ENCODE measurements at places on chromosomes 2 and 18.

- DNase-seq, result no peak
Measured at GRCh38 chr2:200399636-200400035, 93.1 kb downstream of the SPATS2L start.

DNA sequence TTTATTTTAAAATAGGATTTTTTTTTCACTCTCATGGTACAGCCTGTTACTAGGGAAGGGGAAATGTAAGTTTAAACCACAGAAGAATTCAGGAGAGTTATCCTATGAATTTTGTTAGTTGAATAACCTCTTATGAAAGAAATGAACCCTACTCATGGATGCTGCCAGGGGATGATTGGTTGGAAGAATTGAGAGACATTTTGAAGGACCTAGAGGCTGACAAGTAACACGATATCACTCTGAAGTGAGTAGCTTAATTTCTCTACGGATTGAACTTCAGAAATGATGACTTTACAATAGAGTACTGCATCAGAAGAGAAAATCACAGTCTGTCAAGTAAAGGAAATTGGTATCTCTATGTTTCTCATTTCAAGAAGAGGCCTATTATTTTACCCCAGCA lies 1346.2 kb downstream of the SUCLG1 start:
- no peak for DNase-seq

DNA sequence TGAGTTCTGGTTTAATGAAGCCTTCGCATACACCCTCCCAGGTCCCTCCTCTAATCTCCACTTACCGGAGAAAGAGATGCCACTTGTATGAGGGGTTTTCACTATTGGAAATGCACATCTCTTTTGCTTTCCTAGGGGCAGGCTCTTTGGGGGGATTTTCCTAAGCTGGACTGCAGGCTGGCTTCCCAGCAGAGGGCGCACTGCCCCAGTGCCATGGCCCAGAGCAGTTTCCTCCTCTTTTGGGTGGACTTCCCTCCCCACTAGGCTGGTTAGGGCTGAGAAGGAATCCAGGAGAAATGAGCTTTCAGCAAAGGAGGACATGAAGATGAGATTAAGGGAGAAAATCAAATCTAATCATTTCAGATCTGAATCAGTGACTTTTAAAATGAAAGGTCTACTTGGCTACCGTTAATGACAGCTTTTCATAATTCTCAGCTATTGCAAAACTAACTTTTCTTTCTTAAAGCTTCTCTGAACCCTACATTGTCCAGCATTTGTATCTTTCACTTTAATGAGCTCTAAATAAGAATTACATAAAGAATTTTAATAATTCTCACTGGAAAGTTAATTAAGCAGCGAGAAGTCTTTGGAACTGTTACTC lies 784.1 kb upstream of the FANCL start:
- peak; percentile 17 for DNase-seq

DNA sequence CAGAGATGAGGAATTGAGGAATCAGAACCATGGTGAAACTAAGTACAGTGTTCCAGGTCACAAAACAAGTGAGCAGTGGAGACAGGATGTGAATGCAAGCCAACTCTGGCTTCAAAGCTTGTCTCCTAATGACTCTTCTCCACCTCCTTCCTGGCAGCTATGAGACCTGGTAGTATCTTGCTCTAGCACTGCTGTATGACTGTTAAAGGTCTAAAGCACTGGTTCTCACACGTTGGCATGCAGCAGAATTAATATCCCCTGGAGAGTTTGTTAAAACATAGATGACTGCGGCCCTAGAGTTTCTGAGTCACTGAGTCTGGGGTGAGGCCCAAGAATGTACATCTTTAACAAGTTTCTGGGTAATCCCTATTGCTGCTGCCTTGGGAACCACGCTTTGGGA lies 63.3 kb downstream of the SUCLG1 start:
- DNase-seq, result no peak

- DNase-seq, result no peak
Measured at GRCh38 chr2:176130147-176130956, 847 bp downstream of the HOXD8 start.

DNA sequence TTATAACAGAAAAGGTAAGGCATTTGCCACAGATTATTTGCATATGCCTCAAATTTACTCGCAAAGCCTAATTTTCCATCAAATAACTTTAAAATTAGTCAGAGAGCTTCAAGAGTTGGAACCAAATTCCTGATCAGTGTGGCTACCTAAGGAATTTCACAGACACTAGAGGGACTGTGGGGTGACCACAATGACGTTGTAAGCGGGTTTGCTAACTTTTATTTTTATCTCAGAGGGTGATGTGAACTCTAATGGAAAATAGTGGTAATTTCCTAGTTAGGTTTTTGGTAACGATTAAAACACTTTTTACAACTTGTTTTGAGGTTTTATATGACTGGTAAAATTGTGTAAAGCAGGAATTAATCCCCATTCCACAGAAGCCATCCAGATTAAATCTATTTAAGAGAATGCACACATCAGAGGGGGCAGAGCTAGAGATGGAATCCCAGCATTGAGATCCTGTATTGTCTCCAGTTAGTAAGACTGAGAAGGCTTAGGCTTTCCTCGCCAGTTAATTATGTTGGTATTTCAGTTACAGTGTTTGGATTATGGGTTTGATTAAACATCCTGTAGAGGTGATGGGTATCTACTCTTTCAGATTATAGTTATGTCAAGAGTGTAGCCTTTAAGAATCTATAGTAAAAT lies 129.0 kb downstream of the GPD2 start:
- no peak for DNase-seq

DNA sequence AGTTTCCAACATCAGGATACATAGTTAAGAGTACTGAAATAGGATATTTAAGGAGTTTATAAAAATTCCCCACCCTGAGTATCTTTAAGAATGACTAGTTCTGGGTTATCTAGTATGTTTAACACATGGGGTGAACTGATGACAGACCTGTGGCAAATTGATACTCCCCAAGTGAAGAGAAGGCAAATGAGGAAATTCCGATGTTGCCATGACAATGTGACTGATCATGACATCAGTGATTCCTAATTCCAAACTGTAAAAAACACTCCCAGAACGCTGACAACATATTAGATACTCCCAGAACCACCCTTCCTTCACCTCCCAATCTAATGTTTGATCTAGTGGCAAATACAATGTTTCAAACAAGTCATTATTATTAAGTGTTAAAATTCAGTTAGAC lies 77.6 kb downstream of the RBMS1 start:
- DNase-seq, result no peak

GRCh38 chr2:52456561-52457377 lies 1310.8 kb upstream of the CHAC2 start:
- no peak for DNase-seq

DNA sequence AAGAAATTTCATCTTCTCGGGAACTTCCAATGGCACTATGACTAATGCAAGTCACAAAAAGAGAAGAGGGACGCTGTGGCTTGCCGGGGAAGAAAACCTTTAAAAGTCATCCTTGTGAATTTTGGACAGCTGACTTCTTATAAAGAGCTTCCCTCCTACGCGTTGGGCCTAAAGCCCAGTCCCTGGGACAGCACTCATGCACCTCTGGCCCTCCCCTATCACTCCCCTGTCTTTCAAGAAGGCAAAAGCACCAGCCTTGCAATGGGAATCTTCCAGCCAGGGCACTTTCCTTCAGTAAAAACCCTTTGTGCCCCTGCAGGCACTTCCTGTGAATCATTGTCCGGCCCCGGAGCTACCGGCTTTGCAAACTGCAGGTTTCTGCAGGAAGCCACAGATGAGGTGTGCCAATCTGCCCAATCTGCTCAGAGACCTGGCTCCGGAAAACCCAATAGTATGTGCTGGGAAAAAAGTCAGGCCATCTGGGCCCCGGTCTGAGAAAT lies 7.1 kb downstream of the MREG start:
- DNase-seq, result peak; percentile 63

- peak; percentile 29 for DNase-seq
Measured at GRCh38 chr2:234293973-234294372, 202.9 kb downstream of the ARL4C start.

DNA sequence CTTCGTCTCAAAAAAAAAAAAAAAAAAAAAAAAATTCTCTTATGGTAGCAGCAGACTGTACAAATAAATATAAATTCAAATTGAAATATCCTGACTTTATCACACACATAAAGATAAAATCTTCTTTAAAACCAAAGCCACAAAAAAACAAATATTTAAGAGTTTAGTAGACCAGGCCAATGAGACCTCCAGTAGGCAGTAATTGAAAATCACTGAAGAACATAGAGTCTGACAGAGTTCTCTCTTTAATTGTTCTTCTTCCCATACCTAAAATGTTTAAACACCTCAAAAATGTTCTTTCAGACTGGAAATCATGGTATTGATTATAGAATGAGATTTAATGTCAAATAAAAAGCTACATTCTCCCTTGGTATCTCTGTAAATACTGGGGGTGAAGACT lies 20.8 kb downstream of the PRPF40A start:
- DNase-seq, result no peak

DNA sequence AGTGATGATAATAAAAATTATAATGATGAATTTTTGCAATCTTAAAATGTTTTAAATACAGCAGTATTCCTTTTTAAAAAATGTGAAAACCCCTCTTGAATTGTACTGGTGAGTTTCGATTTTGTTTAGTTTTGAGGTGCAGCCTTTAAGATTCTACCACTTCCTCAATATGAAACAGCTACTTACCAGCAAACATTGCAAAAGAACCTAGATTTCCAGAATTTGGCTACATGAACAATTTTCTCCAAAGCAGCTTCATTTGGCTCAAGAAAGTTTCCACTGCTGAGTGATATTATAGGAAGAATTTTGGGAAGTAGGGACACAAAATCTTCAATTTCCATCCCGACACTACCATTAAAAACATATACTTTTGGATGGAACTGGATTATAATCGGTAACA lies 12.0 kb downstream of the TCF4 start:
- no peak for DNase-seq

GRCh38 chr2:105812180-105813044 lies 67.7 kb downstream of the NCK2 start:
- DNase-seq, result peak; percentile 74

GRCh38 chr2:32901313-32901712 lies 45.4 kb upstream of the LTBP1 start:
- no peak for DNase-seq

DNA sequence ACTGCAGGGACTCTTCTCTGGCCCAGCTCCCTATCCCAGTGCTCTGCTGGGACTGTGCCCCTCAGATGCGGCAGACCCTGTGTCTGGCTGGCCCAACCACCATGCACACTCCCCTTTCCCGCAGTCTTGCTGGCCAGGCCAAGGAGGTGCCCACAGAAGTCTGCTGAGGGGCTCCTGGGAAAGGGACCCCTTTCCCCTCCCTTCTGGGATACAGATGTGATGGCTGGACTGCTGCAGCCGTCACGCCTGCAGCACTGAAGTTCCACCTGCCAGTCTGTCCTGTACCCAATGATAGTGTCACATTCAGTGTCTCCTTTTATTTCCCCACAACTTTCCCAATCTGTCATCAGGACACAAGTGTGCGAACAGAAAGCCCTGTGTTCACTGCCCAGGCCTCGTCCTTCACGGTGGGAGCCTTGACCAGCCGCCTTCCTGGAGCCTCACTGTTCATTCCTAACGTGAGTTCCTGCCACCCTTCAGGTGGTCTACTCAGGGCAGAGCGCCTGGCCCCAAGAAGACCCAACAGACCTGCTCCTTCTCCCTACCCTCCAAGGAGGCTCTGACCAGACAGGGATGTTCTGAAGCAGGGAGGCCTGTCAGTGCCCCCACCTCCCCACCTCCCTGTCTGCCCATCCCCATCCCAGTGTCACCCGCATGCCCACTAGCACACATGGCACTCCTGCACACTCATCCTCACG lies 47.1 kb downstream of the ANKMY1 start:
- no peak for DNase-seq

GRCh38 chr18:76363436-76364120 lies 131.5 kb downstream of the ZNF516 start:
- DNase-seq, result no peak

DNA sequence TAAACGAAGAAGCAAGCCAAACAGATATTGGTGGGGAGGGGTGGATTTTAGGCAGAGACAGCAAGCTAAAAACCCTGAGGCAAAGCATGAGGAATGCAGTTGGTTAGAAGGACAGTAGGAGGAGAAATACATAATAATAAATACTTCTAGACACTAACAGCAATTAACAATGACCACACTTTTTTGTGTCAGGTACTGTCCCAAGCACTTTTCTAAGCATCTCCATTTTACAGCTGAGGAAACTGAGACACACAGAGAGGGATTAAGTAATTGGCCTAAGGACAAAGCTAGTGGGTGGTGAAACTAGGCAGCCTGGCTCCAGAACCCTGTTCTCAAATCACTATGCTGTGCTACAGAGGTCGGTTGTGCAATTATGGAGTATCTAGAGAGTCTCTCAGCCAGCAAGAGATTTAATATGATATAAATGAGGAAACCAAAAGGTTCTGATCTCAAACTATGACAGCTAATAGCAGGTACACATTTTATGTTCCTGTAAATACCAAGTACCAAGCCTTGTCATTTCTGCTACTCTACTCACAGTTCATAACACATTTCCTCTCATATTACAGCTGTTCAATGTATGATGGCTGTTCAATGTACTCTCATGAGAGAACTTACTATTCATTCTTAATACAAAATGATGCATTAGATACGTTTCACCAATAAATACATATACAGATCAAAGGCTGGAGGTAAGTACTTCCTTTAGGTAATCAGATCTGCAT lies 5.3 kb downstream of the MAP4K3 start:
- no peak for DNase-seq

GRCh38 chr18:35623255-35623654 lies 41.7 kb downstream of the GALNT1 start:
- no peak for DNase-seq

- no peak for DNase-seq
Measured at GRCh38 chr2:17301437-17301836, 216.8 kb downstream of the RAD51AP2 start.

DNA sequence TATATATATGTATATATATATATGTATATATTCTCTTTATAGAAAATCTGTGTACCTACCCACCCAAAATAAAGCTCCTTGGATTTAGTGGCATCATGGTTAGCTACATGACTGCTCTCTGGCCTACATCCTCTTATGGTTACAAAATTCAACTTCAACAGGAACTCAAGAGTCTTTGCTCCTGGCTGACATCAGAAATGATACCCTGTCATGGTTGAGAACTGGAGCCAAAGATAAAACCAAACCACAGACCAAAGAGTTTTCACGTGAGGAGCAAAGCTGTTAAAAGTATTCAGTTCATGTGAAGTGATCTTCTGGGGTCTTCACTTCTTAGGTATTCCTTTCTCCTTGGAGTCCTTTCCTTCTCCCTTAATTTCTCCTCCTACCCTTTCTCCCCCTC lies 476.3 kb downstream of the SOX11 start:
- DNase-seq, result no peak

GRCh38 chr2:20132990-20133535 lies 81.6 kb upstream of the LAPTM4A start:
- DNase-seq, result no peak

- DNase-seq, result no peak
Measured at GRCh38 chr2:162261032-162261945, 18.0 kb upstream of the FAP start.

GRCh38 chr2:223488814-223489213 lies 113.3 kb downstream of the SCG2 start:
- DNase-seq, result no peak

- DNase-seq, result peak; percentile 33
Measured at GRCh38 chr2:190513877-190514276, 20.6 kb downstream of the NEMP2 start.

GRCh38 chr2:56167616-56168562 lies 15.9 kb upstream of the CCDC85A start:
- DNase-seq, result no peak

GRCh38 chr2:9285921-9286320 lies 79.3 kb downstream of the ASAP2 start:
- DNase-seq, result no peak

- no peak for DNase-seq
Measured at GRCh38 chr2:9309147-9309546, 102.5 kb downstream of the ASAP2 start.
